ENCODE measurements at places on chromosomes 5 and 9.

- no peak for DNase-seq
These were observed 19.8 kb upstream of the EXOC3 start for GRCh38 chr5:423233-423565.

DNA sequence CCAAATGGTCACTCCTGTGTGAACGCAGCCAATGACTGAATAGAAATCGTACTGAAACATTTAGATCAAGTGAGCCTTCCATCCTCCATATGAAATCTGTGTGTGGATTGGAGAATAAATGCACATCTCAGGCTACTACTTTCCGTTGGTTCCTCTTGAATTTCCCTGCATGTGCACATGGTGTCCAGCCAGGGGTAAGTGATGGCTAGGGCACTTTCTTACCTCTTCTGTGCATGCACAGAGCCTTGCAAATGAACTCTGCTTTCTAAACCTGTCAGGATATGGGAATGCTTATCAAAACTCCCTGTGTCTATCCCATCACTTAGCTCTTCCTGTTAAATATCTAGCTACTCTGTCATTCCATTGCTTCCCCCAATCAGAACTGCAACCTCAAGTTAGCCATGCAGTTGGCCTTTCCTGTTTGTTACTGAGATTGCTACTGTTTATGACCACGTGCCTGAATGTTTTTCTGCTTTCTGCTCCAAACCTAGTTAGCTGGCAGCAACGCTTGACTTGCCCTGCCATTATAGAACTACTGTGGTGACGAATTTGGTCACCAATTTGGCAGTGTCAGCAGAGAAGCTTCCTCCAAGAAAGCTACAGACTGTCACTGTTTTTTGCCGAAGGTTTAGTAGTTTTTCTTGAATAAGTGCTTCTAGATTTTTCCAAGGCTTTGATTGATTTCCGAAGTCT, 661.6 kb downstream of the LRRC70 start:
- no peak for DNase-seq

- no peak for DNase-seq
These were observed 10.0 kb upstream of the BOD1 start for GRCh38 chr5:173626505-173626820.

GRCh38 chr5:103094737-103095136, 25.2 kb downstream of the GIN1 start:
- no peak for DNase-seq

DNA sequence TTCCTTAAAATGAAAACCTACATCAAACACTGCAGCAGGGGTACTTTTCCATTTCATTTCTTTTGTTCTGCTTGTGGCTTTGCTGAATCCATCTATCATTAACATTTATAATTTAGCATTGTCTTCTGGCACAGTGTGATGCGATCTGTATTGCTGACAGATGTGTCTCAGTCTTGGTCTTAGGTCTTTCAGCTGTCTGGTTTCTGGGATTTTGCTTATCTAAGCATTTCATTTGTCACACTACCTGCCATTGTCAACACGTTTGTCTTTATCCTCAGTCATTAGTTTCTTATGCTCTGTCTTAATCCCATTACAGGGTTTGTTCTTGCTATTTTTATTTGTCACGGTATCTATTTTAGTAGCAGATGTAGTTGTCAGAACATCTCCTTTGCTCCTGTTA, 303.1 kb downstream of the IZUMO3 start:
- DNase-seq = no peak

GRCh38 chr5:172554562-172554961, 86.5 kb upstream of the NEURL1B start:
- DNase-seq = no peak

DNA sequence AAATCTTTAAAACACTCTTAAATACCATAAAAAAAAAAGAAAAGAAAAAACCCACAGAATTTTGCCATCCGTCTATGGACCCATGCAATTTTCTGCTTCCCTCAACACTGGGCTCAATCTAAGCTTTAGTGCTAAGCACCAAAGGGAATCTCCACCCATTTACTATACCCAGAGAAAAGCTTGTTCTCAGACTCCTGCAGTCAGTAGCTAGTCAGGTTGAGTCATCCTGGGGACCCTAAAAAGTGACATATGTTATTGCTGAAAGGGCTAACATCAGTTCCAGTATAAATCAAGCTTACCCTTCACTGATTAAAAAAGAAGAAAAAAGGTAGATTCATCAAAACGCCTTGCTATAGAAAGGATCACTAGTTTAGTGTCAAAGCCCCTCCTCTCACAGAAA, 177.6 kb downstream of the MUSK start:
- no peak for DNase-seq

GRCh38 chr5:1671351-1671750, 128.3 kb downstream of the MRPL36 start:
- no peak for DNase-seq

GRCh38 chr5:89729623-89730301, 679.8 kb downstream of the CETN3 start:
- no peak for DNase-seq

DNA sequence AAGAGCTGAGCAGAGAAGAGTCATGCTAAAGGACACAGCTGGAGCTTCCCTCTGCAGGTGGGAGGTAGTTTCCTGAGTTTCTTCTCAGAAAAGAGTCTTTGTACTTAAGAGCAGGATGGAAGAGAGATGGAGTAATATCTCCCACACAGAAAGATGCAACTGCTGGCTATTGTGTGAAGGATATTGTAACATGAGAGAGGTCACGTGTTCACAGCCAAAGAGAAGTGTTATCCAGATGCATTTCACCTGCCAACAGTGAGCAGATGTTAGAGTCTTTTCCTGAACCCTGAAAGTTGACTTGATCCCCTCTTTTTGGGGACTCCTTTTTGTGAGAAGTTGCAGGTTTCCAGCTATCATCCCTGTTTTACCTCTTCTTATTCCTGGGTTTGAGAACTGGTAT, 14.0 kb upstream of the TRIO start:
- no peak for DNase-seq

- no peak for DNase-seq
These were observed 390.3 kb downstream of the ANXA1 start for GRCh38 chr9:73541923-73542322.

DNA sequence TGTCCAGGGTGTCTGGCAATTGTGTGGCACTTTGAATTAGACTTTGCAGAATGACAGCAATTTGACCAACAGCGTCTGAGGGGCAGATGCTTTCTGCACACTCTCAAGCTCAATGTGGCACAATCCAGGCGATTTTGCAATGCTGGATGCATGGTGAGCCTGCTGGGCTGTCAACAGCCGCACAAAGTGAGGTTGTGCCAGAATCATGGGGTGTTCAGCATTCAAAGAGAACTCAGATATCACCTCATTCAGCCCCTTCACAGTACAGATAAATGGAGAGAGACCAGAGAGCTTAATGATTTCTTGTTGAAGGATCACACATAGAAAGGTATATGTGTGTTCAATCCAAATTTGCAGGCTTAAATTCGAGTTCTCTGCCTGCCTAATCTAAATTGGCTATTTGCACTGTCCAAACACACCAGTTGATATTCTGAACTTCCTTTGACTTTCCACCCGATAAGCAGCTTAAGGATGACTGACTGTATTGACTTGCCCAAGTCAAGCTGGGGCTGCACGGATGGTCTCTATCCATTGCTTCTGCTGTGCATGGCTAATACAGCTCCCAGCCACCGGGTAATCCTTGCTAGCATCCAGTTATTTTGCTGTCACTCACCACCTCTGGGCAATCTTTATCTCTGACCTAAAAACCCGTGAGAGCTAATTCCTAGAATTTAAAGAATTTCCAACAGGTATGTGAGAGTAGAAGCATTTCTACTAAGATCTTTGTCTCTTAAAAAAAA, 157.9 kb upstream of the TAS2R1 start:
- no peak for DNase-seq

GRCh38 chr9:78309066-78309465, 12.1 kb downstream of the PSAT1 start:
- no peak for DNase-seq
